ENCODE measurements at places on chromosomes 1 and 21.

DNA sequence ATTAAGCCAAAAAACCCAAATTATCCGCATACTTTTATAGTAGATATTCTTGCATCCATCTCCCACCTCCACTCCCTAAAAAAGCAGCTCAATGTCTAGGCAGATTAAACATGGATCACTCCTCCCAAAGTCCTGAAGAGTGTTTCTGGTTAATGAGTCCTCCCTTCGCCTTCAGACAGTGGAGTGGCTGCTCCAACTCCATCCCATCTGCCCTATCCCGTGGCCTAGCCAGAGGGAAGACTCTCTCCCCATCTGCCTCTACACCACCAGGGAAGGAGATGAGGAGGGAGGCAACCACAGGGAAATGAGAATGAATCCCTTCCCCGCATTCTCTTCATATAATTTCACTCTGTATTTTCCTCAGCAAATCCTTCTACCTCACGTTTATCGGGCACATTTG, 103.8 kb downstream of the SLC45A1 start:
- no peak for DNase-seq

DNA sequence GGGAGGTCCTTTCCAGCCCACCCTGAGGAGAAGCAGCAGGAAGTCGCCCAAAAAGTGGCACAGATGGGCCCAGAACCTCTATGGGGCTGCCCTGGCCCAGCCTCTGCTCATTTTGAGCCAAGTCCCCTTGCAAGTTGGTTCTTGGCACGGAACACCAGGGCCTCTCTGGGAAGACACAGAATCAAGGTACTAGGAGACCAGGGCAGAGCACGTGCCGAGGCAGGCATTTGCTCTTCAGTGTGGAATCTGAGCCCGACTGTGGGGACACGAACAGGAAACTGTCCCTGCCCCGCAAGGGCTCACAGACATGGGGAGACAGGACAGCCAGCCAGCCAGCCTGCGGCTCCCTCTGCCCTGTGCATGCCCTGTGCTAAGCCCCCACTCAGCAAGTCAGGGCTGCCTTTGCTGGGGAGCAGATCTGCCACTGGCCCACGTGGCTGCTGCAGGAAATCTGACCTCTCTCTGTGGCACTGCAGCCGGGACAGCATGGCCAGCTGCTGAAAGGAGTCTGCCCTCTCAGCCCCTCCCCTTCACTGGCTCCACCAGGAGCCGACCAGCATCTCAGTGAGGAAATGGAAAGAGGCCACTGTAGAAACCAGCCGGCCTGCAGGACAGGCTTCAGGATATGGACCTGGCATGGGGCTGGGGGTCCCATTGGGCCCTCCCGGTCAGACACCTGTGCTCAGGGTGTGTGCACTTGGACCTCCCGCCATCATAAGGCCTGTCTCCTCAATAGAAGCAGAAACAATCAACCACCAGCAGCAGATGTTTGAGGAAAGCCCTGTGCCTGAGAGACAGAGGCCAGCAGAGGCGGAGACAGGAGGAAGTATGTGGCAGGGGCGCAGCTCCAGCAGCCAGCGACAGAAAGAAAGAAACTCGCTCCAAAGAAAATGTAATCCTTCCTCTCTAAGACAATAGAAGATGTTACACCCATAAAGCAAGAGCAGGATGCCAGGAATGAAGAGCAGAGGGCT, 3.7 kb downstream of the ARHGEF16 start:
- DNase-seq: no peak

GRCh38 chr21:45556645-45557615, 14.7 kb upstream of the SLC19A1 start:
- DNase-seq: no peak

GRCh38 chr1:54220004-54220811, 20.2 kb downstream of the MRPL37 start:
- no peak for DNase-seq

- no peak for DNase-seq
Observed at GRCh38 chr1:242854466-242854865, 330.0 kb upstream of the PLD5 start.

DNA sequence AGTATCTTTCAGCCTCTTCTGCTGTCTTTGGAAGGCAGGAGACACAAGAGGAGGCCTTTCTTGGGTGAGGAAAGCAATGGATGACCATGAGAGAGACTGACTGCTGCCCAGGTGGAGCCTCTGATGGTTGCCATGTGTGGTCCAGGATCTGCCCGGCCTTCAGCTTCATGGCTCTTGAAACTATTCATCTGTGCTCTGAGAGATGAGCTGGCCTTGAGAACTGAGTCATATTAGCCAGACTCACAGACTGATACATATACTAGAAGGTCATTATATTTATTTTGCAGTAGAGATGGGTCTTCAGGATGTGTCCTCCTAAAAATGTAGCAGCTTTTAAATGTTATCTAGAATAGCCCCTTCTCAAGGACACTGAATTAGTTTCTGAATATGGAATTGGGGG, 33.7 kb downstream of the PTGFRN start:
- no peak for DNase-seq

DNA sequence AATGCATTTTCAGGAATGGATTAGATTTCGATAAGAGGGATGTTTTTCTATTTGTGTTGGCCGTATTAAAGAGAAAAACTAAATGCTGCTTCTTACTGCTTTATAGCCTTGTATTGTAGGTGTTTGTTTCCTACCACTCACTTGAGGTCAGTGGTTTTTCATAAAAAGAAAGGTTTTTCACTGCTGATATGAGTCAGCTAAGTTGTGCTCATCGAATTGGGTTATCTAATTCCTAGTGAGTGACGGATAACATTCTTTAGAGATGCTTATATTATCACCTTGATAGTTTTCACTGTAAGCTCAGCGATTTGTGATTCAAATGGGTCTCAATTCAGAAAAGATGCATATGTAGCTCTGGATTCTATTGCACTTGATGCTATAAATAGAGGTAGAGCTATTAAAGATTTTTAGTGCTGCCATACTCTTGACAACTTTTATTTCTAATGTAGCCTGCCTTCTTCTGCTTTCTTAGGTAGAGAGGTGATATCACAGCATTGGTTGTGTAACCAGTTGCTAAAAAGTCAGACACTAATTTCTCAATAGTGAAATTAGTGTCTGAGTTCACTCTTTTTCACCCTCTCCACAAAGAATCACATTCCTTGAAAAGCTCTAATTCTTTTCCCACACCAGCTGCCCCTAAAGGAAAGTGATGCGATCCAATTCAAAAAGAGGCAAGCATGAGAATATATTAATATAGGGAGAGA, 180.0 kb downstream of the RASAL2 start:
- peak; percentile 72 for DNase-seq

DNA sequence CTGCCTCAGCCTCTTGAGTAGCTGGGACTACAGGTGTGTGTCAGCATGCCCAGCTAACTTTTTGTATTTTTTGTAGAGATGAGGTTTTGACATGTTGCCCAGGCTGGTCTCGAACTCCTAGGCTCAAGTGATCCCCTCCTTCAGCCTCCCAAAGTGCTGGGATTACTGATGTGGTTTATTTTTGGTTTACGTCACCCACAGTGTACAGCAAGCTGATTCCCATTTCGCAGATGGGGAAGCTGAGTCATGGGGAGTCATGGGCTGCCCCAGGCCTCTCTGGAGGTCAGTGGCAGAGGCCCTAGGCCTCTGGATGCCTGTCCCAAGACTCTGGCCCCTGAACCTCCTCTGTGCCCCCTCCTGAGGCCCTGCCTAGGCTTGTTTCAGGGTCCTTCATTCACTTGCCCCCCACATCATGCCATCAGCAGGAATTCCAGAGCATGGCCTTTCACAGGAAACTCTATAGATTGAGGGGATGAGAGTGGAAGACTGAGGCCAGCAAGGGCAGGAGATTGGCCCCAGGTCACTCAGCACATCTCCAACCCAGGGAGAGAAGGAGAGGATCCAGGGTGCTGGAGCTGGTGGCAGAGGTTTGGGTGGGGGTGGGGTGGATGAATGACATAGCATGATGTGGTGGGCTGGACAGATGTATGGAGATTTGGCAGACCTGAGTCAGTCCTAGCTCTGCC, 266.0 kb downstream of the PTPRU start:
- DNase-seq: no peak

- no peak for DNase-seq
Observed at GRCh38 chr1:35727434-35728040, 8.9 kb upstream of the C1orf216 start.

DNA sequence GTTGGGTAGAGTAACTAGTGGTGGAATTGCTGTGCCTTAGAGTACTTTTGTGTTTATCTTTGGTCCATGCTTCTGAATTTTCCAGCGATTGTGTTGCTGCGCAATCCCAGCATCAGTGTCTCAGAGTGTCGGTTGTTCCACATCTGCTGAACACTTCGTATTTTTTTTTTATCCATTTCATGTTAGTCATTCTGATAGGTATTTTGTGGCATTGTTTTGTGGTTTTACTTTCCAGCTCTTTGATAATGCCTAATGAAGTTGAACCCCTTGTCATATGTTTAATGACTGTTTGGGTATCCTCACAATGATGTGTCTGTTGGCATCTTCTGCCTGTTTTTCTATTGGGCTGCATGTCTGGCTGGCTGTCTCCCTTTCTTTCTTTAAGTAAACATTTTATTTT, 13.6 kb downstream of the TUFT1 start:
- peak; percentile 88 for DNase-seq

GRCh38 chr1:9746211-9746610, 77.6 kb downstream of the CLSTN1 start:
- DNase-seq: no peak

GRCh38 chr1:242043165-242043564, 44.3 kb upstream of the MAP1LC3C start:
- no peak for DNase-seq

- DNase-seq: no peak
Observed at GRCh38 chr1:232484856-232485255, 145.1 kb downstream of the SIPA1L2 start.

DNA sequence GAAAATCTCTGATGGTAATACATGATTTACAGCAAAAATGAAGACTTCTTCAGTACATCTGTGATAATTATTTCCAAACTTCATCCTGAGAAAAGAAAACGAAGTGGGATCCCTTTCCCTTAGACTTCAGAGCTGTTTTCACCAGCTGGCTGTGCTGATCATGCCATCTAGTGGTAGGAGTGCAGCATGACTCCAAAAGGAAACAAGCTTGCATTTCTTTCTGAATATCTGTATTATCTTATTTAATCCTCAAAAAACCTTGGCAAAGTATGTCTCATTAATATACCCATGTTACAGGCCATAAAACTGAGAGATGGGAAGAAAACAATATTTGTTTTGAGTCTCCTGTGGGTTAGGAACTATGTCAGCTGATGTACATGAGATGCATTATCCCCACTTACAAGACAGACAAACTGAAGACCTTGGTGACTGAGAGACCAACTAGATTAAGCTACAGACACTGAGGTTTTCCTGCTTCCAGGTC, 9.8 kb upstream of the GJA8 start:
- DNase-seq: peak; percentile 39

- peak; percentile 46 for DNase-seq
Observed at GRCh38 chr1:234125283-234125682, 220.8 kb downstream of the SLC35F3 start.

DNA sequence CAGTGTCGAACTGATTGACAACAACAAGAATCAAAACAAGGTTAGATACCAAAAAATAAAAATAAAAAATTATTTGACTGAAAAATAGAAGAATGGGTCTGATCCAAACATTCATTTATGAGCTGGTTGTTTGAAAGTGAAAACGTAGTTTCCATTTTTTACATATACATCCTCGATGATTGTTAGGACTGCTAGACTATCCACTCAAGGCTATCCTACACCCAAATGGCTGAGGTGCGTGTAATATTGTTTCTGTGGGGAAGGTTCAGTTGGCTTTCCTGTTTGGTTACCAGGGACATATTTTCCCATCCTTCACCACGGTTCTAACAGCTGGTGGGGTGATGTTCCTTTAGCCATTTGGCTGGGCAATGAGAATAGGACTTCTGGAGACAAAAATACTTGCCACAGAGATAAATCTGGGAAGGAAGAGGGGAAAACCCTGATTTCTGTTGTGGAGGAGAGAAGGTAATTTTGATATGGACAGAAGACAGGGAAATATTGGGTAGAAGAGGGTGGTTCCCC, 66.3 kb downstream of the MAP3K7CL start:
- DNase-seq: peak; percentile 46

DNA sequence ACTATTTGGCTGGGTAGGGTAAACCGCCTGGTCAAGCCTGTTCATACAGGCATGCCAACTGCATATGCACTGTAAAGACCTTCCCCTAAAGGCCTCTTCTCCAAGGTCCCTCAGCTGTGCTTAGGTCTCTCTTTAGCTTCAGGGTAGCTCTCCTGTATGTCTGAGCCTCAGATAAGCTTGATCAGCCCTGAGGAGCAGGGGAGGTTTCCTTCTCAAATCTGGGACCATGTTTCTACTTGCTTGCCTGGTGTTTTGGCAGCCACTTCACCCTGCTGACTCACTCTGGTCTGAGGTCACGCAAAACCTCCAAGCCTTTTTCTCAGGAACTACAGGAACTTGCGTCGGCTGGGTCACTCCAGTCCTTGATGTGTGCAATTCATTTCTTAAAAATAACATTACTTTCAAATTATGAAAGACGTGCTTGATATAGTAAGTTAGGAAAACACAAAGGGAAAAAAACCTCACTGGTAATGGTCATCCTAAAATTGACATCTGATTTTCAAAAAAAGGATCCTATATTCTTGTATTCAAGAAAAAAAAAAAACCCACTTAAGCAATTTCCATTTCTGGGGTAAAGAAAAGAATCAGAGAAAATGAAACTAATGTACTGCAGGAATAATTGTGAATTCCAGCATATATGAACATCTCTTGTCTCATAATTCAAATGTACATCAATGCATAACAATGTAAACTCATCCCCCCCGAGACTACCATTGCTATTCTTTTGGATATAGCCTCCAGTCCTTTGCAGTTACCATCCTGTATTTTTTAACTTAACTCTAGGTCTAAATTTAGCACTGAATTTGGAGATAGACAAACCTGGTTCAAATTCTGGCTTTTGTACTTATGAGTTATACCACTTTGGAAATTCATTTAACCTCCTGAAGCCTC, 24.8 kb upstream of the RNF19B start:
- peak; percentile 81 for DNase-seq

- DNase-seq: no peak
Observed at GRCh38 chr1:19057784-19058475, 101.5 kb upstream of the IFFO2 start.

DNA sequence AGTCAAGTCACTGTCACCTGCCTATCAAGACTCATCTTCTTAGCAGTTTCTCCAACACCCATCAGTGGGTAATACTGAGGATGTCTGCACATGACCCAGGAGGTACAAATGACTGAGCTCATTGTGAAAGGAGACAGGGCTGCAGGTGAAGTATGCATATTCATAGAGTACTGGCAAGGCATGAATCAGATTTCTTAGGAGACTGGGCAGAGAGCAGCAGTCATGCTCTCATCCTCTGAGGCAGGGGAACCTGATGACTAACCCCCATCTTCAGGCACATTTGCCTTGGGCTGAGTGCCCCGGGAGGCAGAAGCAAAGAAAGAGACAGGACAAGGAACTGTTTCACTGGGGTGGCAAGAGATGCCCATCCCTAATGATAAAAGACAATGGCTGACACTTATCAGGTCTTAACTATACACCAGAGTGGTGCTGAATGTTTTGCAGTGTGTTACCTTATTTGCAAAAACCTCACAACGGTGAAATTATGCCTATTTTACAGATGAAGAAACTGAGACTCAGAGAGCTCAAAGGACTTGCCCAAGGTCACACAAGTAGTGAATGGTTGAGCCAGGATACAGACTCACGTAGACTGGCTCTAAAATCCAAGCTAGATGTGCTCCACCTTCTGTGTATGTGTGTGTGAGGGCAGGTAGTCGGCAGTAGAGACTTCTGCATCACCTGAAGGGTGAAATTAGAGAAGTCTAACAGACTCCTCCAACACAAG, 9.2 kb upstream of the GRHL3 start:
- peak; percentile 4 for DNase-seq

Data from A172 (cell line).